Activated T-helper 17 cell treated with anti-CD3 and anti-CD28 coated beads, Interleukin-2, amount 50 U/mL, for 72 hours (primary cell): ENCODE measurements at places on chromosomes 12 and 14. TPM values are rescaled to one million over a fixed set of nuclear protein-coding genes. Genes with fewer than 3 reads are reported as not detected.

FAM186B gene
- 0.11 TPM for total RNA-seq

DNA sequence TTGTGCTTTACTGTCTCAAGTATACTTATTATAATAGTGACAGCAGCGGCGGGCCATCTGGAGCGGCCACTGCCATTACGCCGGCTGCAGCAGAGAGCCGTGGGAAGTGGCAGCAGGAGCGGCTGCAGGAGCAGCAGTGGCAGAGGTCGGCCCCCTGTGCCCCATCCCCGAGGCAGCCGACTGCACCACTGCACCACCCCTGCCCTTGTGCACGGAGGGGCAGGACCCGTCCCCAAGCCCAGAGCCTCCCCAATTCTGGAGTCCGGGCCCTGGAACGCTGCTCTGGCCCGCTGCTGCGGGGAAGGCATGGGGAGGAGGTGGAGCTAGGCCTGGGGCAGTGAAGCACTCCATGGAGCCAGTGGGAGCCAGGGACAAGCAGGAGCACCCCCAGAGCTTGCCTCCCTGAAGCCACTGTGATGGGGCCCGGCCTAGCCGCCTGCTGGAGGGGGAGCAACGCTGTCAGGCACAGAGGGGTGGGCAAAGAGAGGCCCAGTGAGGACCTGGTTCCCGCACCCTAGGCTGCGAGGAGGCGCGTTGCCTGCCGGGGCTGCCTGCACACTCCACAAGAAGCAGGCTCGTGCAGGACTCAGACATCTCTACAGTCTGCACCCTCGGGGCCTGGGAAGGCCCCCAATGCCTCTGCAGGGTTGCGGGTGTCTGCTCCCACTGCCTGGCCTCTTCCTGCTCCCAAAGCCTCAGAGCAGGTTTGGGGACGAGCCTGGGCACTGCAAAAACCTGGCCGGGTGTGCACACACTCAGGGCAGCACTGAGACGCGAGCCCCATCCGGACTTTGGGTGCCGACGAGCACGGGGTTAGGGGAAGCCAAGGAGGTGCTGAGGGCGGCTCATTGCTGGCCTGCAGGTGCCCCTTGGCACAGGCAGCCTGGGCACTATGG is 74.2 kb upstream of the RASSF8 start:
- ATAC-seq: no peak

DNA sequence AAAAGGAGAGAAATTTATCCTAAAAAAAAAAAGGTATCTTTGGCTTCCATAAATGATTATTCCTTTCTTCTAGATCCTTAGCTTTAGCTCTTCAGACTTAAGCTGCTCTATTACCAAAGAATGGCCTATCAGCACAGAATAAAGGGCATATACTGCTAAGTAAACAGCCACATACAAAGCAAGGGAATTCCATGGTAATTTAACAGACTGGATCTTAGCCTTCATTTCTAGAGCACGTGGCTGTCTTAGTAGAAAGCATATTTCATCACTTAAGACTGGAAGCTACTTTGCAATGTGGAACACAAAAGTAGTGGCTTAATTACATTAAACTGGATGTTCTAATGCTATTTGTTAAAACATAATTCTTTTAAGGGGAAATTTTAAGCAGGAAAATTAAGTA is 23.1 kb downstream of the TMED10 start:
- no peak for ATAC-seq

TAS2R30 gene
- 6.0 TPM for total RNA-seq
